ENCODE measurements at places on chromosomes 6 and 20. TPM values are rescaled to one million over a fixed set of nuclear protein-coding genes. Genes with fewer than 3 reads are reported as not detected.

Gene ARFGEF3
- 4.6 TPM for total RNA-seq

Gene MEP1A
- total RNA-seq = 2.2 TPM

Gene CGA
- 8.2 TPM for total RNA-seq

Gene TREM1
- total RNA-seq = 1.7 TPM

Gene STX11
- total RNA-seq = 17.8 TPM

Gene MCM8
- total RNA-seq = 4.3 TPM

DNA sequence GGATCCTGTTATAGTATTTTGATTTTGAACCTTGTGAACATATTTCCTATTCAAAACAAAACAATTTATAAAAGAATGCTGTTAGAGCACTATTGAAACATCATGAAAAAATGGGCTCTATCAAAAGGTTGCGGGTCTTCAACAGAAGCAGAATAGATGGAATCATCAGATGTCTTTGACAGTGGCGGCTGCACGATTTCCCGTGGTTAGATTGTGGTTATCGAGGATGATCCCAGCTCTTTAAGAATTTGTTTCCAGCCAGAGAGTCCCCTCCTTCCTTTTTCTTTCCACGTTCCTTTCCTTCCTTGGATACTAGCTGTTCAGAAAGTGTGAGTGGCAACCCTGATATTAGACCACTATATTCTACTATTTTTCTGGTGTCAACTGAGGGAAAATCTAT, 163.4 kb downstream of the FARS2 start:
- no peak for DNase-seq

- no peak for DNase-seq
Measured at GRCh38 chr20:45051204-45052060, 49.5 kb downstream of the KCNS1 start.

GRCh38 chr6:91646649-91647048, 1059.8 kb upstream of the MAP3K7 start:
- no peak for DNase-seq

DNA sequence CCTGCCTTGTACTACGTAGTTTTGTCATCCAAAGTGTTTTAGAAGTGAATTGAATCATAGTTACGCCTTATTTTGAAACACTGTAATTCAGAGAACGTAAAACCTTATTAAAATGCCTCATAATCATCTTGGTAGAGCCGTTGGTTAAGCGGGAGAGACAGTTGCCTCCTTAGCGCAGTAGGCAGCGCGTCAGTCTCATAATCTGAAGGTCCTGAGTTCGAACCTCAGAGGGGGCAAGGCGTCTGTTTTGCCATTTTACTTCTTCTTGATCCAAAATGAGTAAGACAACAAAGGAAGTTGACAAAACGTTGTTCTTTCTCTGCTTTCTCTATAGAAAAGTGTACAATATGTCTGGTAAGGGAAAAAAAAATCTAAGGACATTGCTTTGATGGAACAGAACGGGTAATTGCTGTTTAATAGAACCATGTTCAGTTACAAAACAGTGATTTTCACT, 20.7 kb upstream of the TRIM27 start:
- DNase-seq = peak; percentile 89

- DNase-seq = no peak
Measured at GRCh38 chr20:10826111-10826510, 152.3 kb upstream of the JAG1 start.

DNA sequence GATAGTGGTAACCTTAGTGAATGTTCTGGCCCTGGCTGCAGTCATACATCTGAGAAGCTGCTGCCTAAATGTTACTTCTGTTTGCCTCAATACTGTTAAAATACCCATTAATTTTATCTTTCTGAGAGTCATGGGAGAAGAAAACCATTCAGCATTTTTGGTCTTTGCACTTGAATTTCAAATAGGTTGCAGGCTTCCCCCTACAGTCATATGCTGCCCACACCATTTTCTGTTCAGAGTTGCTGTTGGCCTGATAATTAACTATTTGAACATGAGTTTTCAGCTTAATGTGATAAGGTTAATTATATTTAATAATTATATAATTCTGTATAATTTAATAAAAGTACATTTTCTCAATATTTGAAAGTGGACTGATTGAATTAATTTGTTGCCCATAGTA, 325.5 kb upstream of the KCNQ5 start:
- no peak for DNase-seq

GRCh38 chr6:25233226-25233625, 45.9 kb upstream of the CARMIL1 start:
- DNase-seq = no peak

DNA sequence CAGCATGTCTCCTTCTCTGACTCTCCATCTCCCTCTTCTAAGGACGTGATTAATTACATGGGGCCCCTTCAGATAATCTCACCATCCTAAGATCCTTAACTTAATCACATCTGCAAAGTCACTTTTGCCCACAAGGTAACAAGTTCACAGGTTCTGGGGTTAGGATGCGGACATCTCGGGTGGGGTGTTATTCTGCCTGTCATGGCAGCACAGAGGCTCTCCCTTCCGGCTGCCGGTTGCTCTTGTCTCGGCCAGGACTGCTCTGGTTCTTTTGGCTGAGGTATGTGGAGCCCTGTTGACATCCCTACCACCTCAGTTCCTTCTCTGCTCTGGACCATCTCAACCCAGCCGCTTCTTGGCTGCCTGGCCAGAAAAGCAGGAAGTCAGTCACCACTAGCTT, 4.2 kb upstream of the CST11 start:
- no peak for DNase-seq

DNA sequence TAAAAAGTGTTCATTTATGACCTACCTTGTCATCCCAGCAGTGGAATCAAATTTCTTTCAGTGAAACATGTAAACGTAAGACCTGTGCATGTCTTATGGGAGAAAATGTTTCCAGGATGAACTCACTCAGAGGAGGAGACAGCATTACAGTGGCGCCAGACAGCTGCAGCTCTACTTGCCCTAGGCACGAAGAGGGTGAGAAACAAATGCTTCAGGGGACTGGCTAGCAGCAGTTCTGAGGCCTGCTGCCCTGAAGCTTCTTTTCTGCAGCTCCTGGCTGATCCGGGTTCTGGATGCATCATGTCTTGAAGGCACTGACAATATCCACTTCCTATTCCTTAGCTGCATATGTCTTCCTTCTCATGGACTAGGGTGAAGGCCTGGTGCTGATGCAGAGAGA, 120.2 kb downstream of the QRSL1 start:
- DNase-seq = peak; percentile 25

DNA sequence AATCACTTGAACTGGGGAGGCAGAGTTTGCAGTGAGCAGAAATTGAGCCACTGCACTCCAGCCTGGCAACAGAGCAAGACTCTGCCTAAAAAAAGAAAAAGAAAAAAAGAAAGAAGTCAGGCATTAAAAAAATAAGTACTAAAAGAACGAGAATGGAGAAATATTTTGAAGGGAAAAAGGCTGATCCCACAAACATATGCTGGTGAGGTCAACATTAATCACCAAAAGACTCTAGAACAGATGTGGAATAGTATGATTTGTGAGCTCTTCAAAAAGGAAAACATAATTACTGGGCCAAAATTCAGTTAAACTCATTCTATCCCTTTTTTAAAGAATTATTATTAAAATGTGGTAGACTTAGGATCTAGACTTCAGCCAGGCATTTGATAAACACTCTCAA, 61.2 kb upstream of the NRSN1 start:
- no peak for DNase-seq

DNA sequence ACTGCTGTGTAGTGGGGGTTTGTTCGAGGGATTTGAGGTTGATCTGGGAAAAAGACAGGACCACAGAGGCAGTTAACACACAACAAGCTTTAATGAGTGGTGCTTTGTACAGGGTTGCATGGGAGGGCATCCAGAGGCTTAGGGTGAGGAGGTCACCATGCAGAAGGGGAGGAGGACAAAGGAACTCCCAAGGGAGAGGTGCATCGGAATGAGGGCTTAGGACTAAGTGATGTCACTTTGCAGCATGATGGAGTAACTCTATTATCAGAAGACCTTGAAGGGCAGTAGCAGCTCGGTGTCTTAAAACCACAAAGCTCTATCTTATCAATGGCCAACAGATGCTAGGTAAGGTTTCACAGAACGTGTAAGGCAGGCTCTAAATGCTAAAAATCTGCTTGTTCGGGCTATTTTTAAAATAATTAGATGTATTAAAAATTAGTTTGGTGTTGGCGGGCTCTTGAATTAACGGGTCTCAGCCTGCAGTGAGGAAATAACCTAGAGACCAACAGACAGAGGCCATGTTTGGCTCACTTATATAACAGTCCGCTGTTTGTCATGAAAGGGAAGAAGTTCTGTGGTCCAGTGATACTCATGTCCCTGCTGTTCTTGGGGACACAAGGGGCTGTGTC, 37.9 kb downstream of the MAN1A1 start:
- no peak for DNase-seq

DNA sequence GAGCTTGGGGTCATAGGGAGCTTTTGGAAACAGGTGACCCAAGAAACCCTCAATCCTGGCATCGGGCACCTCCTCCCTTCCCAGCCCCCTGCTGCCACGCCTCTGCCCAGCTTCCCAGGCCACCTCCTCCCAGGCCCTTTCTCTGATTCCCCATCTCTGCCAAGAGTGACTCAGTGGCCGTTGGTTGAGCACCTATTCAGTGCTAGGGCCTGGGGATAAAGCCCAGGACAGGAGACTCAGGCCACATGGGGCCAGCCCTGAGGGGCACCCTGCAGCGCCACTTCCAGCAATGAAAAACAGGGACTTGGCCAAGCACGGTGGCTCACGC, 110.1 kb downstream of the ASXL1 start:
- no peak for DNase-seq
